Foreskin melanocyte (primary cell): ENCODE measurements at places on chromosomes 2 and 18.

- no peak for DNase-seq
Measured at GRCh38 chr18:907115-907884, 2.6 kb downstream of the ADCYAP1 start.

DNA sequence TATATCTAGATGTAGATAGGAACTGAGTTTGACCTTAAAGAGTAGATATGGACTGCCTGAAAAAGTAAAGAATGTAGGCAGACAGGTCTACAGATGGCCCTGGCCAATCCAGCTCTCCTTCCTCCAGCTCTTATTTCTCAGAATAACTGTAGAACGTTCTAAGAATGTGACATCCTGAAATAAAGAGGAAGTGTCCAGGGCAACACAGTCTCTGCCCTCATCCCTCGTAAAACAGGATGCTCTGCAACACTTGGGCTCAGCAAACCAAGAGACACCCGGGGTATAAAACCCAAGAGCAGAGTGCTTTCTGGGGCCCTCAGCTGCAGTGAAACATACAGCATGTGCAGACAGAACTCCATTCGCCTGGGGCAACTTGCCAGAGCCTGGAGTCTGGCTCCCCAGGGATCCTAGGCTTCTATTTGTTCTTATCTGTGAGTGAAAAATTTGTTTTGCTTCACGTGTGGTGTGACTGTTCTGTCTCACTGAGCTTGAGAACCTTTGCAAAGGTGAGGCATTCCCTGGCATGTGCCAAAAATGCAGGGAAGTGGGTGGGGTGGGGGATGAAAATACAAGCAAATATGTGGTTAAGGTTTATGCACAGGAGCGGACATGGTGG lies 401.0 kb downstream of the SETBP1 start:
- no peak for DNase-seq

DNA sequence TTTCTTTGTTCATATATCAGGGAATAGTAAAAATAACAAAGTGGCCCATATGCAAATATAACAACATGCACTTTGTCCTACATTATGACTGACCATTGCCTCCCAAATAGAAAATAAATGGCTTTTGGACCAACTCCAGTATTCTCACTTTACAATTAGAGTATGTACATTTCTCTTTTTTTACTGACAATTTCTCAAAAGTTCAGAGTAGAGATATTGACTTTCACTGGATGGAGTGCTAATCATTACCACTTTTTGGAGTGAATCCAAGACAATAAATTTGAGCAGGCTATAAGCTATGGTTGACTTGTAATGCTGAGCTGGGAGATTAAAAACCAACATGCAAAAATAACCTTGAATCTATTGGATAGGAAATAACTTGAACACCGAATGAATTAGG lies 987.4 kb downstream of the SUCLG1 start:
- no peak for DNase-seq

DNA sequence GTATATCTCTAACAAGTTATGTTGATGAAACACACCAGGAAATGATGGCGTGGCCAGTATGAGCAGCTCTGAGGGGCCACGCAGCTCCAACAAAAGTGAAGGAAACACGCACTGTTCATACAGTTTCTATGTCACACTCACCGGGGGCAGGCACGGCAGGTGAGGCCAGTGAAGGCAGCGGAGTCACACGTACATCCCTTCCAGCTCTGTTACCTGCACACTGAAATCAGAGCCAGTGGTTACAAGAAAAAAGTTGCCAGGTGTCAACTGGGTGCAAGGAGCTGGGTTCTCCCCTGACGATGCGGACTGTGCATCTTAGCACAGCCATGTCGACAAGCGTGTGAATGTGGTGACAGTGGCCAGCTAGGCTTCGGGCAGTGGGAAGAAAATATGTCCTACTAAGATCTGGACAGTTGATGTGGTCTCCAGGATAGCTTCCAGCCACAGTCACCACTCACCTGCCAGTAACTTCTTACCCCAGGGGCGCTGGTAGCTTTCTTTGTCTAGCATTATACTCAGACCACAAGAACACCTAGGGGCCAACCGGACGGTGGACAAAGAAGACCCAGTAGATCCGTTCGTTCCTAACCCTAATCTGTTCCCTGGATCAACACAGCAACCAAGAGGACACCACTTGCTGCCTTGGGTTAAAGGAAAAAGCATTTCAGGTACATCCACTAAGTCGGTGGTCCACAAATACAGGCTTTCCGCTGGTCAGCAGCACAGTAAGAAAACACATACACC lies 10.1 kb downstream of the HJURP start:
- DNase-seq: no peak

- peak; percentile 81 for DNase-seq
Measured at GRCh38 chr2:69483024-69483423, 45.8 kb upstream of the NFU1 start.

- DNase-seq: no peak
Measured at GRCh38 chr2:208595386-208596275, 189.0 kb downstream of the PTH2R start.

DNA sequence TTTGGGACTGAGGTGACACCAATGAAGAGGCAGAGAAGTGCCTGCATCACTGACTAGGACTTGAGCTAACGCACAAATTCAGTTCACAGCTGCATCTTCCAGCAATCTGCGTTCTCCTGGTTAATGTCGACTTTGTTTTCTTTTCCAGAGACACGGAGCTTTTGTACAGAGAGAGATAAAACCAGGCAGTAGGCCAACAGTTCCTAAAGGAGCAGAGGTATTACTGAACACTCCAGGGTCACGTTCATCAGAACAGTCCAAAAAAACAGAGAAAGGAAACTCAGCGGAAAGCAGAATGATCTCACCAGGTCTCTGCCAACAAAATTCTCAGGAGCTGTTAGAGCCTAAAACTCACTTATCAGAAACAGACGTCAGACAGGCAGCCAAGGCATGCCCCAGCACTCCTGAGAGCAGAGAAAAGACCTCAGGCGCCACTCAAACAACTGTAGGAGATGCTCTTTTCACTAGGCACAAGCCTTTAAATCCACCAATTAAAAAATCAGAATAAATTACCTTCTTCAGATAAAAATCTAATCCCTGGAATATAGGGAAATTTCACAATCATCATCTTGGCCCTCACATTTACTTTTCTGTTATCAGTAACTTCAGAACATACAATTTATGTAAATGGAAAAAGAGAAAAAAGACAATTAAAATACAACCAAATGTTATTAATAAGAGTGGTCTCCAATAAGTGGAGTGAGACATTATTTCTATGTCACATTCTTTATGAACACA lies 95.9 kb upstream of the SPTBN1 start:
- DNase-seq: no peak

- DNase-seq: peak; percentile 25
Measured at GRCh38 chr2:68196120-68196716, 38.5 kb downstream of the PNO1 start.

DNA sequence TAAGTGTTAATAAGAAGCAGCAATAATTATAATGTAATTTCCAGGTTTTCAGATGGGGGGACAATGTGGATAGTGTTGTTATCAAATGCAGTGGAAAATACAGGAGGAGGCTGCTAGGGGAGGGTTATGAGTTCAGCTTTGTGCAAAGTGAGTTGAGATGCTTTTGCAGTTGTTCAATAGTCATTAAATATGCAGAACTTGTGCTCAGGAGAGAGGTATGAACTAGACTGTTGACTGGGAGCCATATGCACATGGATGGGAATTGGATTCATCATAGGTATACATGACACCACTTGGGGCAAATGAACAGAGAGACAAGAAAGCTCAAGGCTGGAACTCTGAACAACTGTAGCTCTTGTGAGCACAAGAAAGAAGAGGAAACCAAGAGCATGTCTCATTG lies 182.1 kb upstream of the PID1 start:
- no peak for DNase-seq

- DNase-seq: no peak
Measured at GRCh38 chr2:219664944-219665343, 37.5 kb downstream of the SLC4A3 start.

DNA sequence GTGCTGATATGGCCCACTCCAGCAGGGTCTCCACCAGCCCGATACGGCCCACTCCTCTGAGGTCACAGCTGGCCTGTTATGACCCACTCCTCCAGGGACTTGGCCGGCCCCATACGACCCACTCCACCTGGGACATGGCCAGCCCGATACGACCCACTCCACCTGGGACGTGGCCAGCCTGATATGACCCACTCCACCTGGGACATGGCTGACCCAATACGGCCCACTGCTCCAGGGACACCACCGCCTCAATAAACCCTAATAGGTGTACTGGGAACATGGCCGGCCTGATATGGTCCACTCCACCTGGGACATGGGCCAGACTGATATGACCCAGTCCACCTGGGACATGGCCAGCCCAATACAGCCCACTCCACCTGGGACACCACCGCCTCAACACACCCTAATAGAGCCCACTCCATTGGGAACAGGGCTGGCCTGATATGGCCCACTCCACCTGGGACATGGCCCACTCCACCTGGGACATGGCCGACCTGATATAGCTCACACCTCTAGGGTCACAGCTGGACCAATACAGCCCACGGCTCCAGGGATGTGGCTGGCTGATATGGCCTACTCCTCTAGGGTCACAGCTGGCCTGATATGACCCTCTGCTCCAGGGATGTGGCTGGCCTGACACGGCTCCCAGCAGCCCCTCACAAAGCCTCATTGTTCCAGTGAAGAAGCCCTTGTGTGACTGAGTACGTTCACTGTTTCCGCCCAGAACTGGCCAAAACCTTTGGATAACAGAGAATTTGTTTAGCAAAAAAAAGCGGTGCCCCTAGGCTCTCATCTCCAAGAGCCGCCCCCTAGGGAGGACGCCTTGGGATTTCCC lies 245.6 kb downstream of the HDAC4 start:
- peak; percentile 97 for DNase-seq

DNA sequence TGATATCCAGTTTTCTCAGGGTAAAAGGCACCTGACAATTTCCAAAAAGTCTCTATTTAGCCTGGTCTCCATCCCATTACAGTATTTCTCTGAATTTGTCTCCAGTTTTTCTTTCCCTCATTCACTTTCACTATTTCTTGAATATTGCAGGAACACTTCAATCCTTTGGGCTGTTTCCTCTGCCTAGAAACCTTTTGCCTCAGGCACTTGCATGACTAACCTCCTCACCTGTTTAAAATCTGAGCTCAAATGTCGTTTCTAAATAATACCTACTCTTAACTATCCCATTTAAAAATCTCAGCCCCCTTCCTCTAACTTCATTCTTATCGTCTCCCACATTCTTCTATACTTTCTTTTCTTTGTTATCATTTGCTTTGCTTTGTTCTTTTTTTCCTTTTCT lies 9.0 kb downstream of the SCN2A start:
- no peak for DNase-seq

DNA sequence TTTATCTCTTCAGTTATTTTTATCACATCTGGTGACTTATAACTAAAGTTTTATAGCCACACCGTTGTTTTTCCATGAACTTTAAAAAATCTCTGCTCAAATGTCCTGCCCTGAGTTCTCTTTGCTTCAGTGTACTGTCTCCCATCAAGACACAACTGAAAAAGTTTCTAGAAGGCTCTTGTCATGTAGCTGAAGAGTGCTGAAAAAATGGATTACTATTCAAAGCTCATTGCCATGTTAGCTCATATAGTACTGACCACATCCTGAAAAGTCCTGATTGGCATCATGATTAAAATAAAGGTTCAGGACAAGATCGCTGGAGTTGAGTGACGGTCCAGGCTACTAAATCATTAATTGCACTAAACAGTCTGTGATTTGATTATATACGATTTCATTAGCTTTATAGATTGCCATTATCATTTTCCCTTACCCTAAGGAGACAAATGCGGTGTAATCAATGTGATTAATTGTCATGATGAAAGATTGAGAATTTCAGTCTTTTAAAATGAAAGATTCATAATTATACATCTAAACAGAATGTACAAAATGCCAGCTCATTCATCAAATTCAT lies 62.2 kb downstream of the MFSD6 start:
- no peak for DNase-seq

GRCh38 chr2:162333968-162334367 lies 10.0 kb upstream of the GCA start:
- no peak for DNase-seq

GRCh38 chr2:75025216-75025615 lies 66.8 kb downstream of the POLE4 start:
- no peak for DNase-seq

DNA sequence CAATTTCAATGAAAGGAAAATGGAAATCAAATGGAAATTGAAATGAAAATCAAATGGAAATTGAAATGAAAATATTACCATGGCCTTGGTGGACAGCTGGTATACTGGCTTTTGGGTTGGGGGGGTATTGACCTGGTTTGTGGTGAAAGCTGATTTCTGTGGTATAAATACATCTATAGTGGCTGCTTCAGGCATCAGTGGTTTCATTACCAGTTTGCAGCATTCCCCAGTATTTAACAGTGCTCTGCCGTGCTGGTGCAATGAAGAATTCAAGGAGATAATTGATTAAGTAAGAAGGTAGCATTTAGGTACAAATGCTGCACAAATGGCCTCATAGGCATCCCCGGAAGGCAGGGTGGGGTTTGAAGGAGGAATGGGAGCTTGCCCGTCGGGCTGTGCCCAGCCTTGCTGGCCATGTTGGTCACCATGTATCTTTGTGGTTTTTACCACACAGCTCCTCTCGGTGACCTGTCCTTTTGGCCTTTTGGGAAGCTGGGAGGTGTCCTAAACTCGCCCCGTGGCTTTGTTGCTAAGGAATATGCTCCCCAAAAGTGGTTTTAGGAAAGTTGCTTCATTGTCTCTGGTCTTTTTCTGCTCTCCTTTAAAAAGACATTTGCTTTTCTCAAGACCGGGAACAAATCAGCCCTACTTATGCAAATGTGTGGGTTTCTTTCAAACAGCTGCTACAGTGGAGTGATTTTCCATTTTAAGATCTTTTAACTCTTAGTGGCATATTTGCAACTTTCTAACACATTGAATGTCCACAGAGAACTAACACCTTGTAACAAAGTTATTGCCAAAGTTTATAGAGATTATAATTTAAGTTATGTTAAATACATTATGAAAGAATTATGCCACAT lies 28.6 kb downstream of the SNTG2 start:
- no peak for DNase-seq

DNA sequence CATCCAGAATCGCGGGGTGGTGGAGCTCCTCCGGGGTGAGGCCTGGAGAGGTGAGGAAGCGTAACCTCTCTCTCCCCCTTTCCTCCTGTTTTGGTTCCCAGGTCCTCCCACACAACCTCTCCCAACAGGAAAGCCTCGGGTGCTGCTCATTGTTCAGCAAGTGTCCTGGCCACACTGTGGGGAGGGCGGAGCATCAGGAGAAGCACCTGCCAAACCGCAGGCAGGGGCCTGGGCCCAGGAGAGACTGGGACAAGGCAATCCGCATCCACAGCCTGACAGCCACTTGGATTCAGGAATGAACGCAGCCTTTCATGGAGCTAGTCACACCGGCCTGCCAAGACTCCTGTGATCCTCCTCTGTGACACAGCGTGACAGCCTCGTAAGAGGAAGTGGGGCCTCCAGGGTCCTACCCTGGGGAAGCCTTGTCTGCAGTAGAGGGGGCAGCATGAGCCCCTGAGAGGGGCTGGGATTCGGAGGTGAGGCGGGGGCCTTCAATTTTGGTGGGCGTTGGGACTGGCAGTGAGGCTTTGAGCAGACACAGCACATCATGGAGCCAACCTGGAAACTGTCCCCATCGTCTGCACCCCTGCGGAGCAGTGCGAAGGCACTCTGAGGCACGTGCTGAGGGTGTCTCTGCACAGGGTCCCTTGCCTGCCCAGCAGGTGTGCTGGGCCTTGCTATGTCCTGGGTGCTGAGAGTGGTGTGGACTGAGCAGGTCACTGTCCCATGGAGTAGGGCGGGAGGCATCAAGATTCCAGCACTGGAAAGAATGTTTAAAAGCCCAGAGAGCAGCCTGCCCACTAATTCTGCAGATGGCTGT lies 62.2 kb downstream of the EDAR start:
- no peak for DNase-seq

GRCh38 chr2:107569496-107569895 lies 257.2 kb upstream of the RGPD4 start:
- no peak for DNase-seq

GRCh38 chr2:235500110-235500760 lies 6.4 kb downstream of the AGAP1 start:
- no peak for DNase-seq
